Fibroblast of lung (primary cell): ENCODE measurements at places on chromosomes 7 and 10. TPM values are rescaled to one million over a fixed set of nuclear protein-coding genes. Genes with fewer than 3 reads are reported as not detected.
A peak's percentile ranks its signal among the peaks of the same experiment; 100 is the strongest.

- no peak for DNase-seq
Observed at GRCh38 chr7:142418326-142418725, 160.5 kb upstream of the PRSS58 start.

GRCh38 chr7:27116031-27116961, 13.8 kb upstream of the HOXA2 start:
- peak; percentile 22 for DNase-seq

DNA sequence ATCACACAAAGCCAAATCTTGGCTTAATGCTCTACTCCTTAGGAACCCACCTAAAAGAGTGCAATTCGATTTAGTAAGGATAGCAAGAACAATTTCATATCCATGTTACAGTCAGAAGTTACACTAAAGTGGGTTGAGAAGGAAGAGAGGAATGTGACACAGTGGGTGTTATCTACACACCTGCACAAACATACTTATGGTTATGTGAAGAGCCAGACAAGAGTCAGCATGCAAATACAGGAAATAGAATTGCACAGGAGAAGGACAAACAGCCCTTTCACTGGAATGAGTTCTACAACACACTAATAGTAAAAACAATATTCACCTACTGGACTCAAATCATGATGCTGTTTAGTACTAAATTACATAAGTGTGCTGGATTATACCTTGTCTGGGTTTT, 262.8 kb downstream of the DGKB start:
- DNase-seq = peak; percentile 9

DNA sequence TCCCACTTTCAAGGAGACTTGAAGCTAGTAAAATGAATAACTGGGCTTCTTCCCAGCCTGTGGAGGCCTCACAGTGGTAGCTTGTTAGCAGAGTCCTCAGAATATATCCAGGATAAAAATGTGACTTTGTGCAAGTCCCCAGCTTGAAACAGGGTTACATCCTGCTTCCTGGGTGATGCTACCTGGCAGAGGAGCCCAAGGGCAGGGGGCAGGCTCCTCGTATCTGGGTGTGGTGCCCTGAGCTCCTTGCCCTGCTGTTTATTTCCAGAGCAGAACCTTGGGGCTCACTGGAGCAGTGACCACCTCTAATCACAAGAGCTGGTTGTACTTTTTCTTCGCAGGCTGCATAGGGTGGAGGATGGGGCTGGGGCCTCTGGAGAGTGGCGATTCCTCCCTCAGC, 94.8 kb downstream of the GRK5 start:
- no peak for DNase-seq

DNA sequence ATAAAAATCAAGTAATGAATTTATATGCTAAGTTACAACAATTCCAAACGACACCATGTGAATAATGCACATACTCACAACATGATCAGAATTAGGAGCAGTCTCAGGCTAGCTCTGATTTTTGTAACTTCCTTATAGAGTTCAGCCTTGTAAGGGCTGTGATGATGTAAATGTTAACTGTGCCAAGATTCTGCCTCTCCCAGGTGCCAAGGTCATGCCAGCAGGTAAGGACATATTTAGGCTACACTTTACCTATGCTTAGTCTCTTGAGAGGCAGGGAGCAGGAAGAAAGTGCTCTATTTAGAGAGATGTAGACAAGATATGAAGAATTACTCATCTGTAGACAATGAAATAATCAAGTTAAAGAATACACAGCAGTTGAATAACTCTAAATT, 53.6 kb upstream of the AGR3 start:
- no peak for DNase-seq

- no peak for DNase-seq
Observed at GRCh38 chr10:128579901-128580300, 453.7 kb upstream of the MKI67 start.

- DNase-seq = no peak
Observed at GRCh38 chr7:33671531-33672262, 233.6 kb upstream of the BMPER start.

- DNase-seq = no peak
Observed at GRCh38 chr7:126957443-126957842, 295.3 kb downstream of the GRM8 start.

DNA sequence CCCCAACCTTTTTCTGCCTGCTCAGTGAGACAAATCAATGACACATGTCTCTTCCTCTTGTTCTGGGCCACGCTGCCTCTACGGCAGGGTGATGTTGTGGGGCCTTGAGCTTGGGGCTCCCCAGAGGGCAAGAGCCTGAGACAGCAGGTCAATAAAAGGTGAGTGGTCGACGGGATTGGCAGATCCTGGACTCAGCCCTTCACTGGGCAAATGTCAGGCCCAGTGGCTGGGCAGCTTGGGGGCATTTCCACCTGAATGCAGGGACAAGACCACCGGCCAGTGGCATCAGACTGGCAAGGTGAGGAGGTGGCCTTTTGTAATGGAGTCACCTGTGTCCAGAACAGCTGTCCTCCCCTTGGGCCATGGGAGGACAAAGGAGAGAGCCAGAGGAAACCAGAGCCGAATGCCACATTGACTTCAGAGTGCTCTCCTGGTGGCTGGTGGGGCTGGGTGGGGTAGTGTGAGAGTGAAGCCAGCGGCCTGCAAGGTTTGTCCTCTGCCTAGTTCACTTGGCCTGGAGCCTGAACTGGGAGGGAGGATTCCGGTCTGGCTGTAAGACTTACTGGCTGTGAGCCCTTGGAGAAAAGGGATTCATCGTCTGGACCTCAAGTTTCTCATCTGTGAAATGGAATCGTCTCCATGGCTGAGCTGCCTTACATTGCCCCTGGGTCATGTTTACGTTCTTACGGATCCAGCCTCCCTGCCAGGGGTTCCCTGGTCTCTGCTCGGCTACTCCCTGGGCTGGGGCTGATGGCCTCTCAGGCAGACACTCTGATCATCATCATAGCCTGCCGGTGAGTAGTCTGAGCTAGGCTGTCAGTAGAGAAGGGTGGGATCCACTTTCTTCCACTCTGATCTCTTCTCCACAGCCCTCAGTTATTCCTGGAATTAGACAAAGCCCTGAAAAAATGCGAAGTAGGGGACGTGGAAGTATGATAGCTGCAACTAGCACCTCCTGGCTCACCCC, 25.4 kb upstream of the CRHR2 start:
- DNase-seq = no peak

DNA sequence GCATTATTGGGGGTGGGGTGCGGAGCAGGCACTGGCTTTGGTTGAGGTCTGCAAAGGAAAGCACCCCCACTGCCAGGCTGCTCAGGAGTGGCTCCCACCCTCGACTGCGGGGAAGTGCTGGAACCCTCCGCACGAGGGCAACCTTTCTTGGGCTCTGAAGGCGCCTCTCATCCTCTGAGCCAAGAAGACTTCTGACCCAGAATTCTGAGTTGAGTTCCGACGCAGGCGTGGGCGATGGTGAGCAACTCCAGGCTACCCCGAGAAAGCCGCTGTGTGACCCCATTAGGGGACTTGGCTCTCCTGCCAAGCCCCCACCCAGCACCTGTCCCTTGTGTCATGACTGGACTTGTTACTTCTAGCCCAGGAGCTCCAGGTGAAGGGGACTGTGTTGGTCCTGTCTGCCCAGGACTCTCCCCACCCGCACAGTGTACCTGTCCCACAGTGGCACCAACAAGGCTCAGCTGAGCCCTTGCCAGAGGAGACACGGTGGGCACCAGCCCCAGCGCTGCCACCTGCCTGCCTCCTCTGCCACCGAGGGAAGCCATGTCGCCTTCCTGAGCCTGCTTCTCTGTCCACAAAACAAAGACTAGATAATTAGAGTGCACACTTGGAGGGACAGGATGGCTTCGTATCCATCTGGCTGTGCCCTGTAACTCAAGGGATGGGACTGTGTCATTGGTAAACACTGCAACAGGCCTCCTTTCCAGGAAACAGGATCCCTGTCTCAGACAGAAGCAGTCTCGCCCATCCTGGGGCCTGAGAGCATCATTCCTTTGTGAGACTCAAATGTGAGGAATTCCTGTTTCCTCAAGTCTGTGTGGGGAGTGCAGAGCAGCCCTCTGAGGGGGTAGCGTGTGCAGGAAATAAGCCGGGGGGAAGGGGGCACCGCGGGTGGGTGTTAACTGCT, 128.8 kb downstream of the LHPP start:
- no peak for DNase-seq

GRCh38 chr7:158814637-158815036, 14.7 kb downstream of the ESYT2 start:
- no peak for DNase-seq

- no peak for DNase-seq
Observed at GRCh38 chr10:44390585-44391072, 5.7 kb upstream of the CXCL12 start.

KCNIP2 gene
- polyA plus RNA-seq = 0.16 and 0.37 TPM in 2 replicates

EEF1AKMT2 gene
- 20.3 and 22.1 TPM in 2 replicates for polyA plus RNA-seq

RGR gene
- not detected in 2 replicates for polyA plus RNA-seq

CPA4 gene
- polyA plus RNA-seq = 31.5 and 48.3 TPM in 2 replicates

CDC14C gene
- polyA plus RNA-seq = 0.08 and 0.14 TPM in 2 replicates

GATAD1 gene
- polyA plus RNA-seq = 21.7 and 32.1 TPM in 2 replicates

ASAH2 gene
- 2.1 and 2.4 TPM in 2 replicates for polyA plus RNA-seq

MBLAC1 gene
- polyA plus RNA-seq = 0.75 and 1.1 TPM in 2 replicates

KMT2C gene
- polyA plus RNA-seq = 11.0 and 11.1 TPM in 2 replicates
